Eye (tissue), 1 donor: ENCODE measurements at places on chromosomes 4 and X.
A peak's percentile ranks its signal among the peaks of the same experiment; 100 is the strongest.

GRCh38 chr4:153722036-153722435 is 37.8 kb downstream of the RNF175 start:
- no peak for DNase-seq

GRCh38 chrX:94914235-94914634 is 1240.2 kb downstream of the FAM133A start:
- DNase-seq, result peak; percentile 7

DNA sequence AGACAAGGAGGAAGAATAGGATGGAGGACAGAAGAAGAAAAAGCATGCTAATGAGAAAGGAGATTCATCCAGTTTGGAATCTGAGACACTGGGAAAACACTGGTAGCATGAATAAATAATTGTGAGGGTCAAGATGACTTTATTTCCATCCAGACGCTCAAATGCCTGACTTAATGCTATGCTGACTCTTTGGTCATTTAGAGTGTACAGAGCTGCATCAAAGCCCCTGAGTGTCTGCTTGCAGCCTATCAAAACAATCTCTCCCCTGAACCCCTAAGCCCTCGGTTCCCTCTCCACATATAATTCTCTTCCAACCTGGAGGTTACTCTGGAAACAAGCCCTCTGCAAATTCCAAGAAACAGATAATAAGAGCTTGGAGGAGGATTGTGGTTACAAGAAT is 208.8 kb downstream of the MAGEB17 start:
- no peak for DNase-seq

DNA sequence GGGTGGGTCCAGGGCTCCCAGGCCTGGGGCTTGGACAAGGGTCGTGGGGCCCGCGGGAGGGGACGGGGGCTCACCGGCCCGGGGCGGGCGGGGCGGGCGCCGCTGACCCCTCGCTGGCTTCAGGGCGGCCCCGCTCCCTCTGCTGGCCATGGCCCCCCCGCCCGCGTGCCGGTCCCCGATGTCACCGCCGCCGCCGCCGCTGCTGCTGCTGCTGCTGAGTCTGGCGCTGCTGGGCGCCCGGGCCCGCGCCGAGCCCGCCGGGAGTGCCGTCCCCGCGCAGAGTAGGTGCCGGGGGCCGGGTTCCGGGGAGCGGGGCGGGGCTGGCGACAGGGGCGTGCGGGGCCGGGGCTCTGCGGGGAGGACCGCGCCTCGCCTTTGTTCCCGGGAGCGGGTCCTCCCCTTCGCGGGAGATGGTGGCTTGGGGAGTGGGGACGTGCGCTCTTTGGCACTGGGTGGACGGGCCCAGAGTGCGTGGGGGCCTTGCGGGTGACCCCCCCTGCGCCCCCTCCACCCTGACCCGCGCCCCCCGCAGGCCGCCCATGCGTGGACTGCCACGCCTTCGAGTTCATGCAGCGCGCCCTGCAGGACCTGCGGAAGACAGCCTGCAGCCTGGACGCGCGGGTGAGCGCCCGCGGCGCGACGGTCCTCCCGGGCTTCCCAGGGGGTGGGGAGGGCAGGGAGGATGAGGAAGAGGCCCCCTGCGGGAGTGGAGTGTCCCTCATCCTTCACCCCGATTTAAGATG is 16.8 kb upstream of the NAT8L start:
- no peak for DNase-seq

DNA sequence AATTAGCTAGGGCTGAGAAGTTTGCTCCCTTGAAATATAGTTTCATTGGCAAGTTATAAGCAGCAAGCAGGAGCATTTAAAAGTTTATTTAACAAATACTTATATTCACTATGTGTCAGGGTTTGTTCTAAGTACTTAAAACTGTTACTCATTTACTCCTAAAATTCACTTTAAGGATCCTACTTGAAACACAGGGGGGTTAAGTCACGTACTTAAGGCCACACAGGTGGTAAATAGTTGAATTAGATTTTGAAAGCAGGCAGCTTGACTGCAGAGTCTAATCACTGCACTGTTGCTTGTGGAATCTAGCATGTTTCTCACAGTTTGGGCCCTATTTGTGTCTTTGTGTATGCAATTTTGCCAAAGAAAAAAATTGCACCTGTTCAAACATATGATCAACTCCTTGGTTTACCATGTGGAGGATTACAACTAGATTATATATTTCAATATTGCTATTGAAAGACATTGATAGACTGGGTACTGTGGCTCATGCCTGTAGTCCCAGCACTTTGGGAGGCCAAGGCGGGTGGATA is 7.6 kb downstream of the SGMS2 start:
- DNase-seq, result no peak

- DNase-seq, result no peak
Measured at GRCh38 chrX:139933904-139934303, 1.1 kb upstream of the ATP11C start.

GRCh38 chrX:70046978-70047377 is 2.8 kb downstream of the AWAT2 start:
- DNase-seq, result no peak

- no peak for DNase-seq
Measured at GRCh38 chr4:40280586-40280985, 54.5 kb upstream of the CHRNA9 start.

GRCh38 chr4:182832352-182833120 is 84.7 kb downstream of the DCTD start:
- no peak for DNase-seq
